ENCODE measurements at places on chromosomes 12 and 14. TPM values are rescaled to one million over a fixed set of nuclear protein-coding genes. Genes with fewer than 3 reads are reported as not detected.

- no peak overlapping the region for H3K4me3 ChIP-seq
- H3K4me1 ChIP-seq = peaks cover 17% of the 10 kb centered on the region
- no peaks in the 10 kb centered on the region for H3K36me3 ChIP-seq
- H3K27me3 ChIP-seq = peaks cover 5% of the 10 kb centered on the region
Observed at GRCh38 chr12:62196146-62196545, 64.1 kb upstream of the USP15 start.

DNA sequence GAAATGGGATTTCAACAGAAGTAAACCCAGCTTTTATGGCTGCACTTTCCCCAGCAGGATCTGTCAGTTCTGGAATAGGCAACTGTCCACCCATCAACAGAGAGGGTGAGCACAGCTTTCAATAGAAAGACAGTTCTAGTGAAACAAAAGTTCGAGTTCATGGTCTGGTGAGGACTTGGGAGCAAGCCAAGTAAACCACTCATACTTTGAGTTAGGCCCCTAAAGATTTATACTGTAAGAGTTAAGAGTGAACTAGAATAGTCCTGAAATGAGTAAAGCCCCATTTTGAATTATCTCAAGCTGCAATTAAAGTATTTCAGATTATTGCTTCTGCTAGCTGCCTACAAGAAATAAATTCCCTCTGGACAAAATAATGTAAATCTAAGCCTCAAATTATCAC is 82.6 kb downstream of the METTL25 start:
- H3K36me3 ChIP-seq = peaks cover 28% of the 10 kb centered on the region
- H3K4me3 ChIP-seq = no peak overlapping the region
- no peak for DNase-seq
- H3K27ac ChIP-seq = no peak overlapping the region

GRCh38 chr12:11882301-11883019 is 188.3 kb upstream of the BCL2L14 start:
- H3K4me3 ChIP-seq = no peak overlapping the region
- peaks cover 57% of the 10 kb centered on the region for H3K4me1 ChIP-seq
- H3K27me3 ChIP-seq = no peaks in the 10 kb centered on the region
- peaks cover 31% of the 10 kb centered on the region for H3K36me3 ChIP-seq
- no peak for DNase-seq

DNA sequence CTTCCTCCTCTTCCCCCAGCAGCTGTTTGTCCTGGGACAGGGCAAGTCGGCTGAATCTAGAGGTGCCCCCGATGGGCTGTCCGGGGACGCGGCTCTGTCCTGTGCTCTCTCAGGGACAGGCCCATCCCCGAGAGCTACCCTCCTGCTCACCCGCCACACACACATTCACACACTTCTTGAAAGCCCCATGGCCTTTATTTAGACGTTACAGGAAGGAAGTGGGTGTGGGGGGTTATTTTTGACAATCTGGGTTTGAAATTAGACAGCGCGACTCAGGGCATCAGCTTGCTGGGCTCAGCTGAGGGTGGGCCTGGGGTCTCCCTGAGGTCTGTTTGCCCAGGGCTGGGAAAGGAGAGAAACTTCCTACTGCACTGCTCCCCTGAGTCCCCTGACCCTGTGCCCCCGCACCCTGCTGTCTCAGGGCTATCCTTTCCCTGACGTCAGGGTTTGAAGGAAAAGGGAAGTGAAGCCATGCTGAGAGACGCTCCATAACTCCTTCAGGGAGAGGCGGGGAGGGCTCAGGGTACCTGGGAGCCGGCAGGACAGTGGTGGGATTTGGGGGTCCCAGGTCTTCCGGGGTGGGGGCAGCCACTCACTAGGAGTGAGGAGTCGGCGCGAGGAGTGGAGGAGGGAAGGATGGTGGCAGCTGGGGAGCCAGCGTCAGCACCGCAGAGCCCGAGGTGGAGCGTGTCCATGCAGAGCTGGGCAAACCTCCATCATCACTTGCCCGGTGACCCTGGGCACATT is 8.1 kb downstream of the PTPN6 start:
- no peak overlapping the region for H3K4me3 ChIP-seq
- no peak for DNase-seq
- peak overlapping the region; percentile 46 for H3K27ac ChIP-seq
- H3K27me3 ChIP-seq = no peaks in the 10 kb centered on the region
- no peaks in the 10 kb centered on the region for H3K36me3 ChIP-seq

DNA sequence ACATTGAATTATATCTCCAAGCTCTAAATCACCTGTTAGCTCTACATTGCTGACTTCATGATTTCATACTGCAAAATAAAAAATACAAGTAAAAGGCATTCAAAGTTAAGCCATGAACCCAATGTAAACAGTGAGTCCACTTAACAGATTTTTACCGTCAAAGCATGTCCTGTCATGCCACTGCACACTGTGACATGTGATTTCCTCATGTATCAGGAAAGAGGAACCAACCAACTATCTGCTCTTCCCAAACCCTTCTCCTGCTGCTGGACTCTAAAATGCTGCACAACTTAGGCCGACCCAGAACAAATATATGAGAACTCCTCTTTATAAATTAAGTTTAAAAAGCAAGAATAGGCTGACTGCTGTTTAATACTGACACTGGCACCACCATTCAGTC is 37.5 kb downstream of the TM7SF3 start:
- no peak overlapping the region for H3K27ac ChIP-seq
- H3K4me3 ChIP-seq = no peak overlapping the region
- no peaks in the 10 kb centered on the region for H3K4me1 ChIP-seq
- peaks cover 83% of the 10 kb centered on the region for H3K36me3 ChIP-seq

DNA sequence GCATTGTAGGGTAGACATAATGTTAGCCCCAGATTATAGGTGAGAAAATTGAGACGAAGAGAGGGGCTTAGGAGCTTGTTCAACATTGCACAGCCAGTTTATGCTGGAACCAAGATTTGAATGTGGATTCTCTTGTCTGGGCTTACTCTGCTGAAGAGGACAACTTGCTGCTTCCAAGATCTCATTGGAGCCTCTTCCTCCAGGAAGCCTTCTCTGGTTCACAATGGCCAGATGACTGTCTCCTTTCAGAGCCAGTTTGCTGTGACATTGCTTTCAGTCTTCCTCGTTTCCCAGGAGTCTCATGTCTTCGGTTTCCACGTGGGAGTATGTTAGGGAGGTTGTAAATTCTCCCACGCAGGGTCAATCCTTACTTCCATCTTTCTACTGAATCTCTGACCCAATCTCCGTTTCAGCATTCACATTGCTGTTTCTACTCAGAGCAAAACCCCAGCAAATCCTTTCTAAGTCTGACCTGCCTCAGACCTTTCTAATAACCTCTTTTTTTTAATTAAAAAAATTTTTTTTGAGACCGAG is 62.2 kb upstream of the LHX5 start:
- H3K4me1 ChIP-seq = no peaks in the 10 kb centered on the region
- no peaks in the 10 kb centered on the region for H3K36me3 ChIP-seq
- no peaks in the 10 kb centered on the region for H3K27me3 ChIP-seq
- DNase-seq = no peak

- no peaks in the 10 kb centered on the region for H3K27me3 ChIP-seq
- H3K4me1 ChIP-seq = no peaks in the 10 kb centered on the region
- H3K36me3 ChIP-seq = no peaks in the 10 kb centered on the region
- H3K4me3 ChIP-seq = no peak overlapping the region
- no peak overlapping the region for H3K27ac ChIP-seq
Observed at GRCh38 chr12:117583677-117584225, 222.3 kb upstream of the NOS1 start.

DNA sequence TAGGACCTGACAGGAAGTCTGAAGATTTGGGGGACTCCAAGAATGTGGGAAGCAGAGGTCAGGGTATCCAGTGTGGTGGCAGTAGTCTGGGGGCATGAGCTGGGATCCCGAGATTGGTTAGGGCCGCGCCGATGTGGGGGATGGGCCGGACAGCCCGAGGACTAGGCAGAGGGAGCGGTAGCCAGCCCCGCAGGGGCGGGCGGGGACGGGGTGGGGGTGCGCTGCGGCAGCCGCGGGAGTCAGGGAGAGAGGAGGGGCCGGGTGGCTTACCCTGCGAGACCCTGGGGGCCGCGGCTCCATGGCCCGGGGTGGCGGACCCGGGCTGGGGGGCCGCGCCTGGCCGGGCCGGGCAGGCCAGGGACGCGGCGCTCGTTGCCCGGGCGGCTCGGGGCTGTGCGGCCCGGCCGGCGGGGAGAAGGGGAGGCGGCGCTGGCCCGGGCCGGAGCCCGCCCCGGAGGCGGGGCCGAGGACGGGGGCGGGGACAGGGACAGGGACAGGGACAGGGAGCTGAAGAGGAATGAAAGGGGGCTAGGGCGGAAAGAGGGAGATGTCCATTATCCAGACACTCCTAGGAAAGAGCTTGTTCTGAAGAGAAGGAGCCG is 5.6 kb downstream of the ZNF385A start:
- peaks cover 46% of the 10 kb centered on the region for H3K4me1 ChIP-seq
- H3K27me3 ChIP-seq = no peaks in the 10 kb centered on the region
- peak overlapping the region; percentile 63 for H3K4me3 ChIP-seq
- H3K27ac ChIP-seq = peak overlapping the region; percentile 84

GRCh38 chr14:92651758-92652406 is 96.5 kb downstream of the LGMN start:
- DNase-seq = no peak
- H3K4me3 ChIP-seq = peak overlapping the region; percentile 41
- H3K27ac ChIP-seq = peak overlapping the region; percentile 90
- no peaks in the 10 kb centered on the region for H3K27me3 ChIP-seq
- no peaks in the 10 kb centered on the region for H3K36me3 ChIP-seq

DNA sequence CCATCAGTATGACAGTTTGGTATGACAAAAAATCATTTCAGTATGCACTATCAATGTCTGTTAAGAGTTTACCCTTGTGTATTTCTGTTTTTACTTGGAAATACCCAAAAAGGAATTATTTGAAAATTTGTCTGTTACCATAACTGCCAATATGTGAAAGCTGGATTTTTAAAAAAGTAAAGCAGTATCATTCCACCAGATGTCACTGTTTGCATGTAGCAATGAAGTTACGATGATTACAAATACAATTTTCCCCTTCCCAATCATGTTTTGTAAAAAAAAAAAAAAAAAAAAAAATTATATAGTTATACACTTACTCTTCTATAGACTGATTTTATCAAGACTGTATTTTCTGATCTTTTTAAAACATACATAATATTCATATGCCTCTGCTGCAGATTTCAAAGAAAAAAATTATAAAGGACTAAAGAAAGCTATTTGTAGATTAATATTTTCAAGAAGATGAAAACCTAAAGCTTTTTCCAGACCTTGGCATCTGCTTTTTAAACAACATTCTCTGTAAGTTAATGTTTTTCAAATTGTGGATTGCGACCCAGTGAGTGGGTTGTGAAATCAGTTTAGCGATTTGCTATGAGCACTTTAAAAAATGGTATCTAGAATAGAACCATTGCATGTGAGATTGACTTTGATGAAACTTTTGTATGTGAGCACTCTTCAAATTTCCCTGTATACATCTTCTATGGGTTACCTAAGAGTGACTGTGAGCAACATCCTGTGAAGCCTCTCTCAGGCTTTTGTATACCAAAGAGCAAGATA is 114.2 kb downstream of the TTC6 start:
- H3K4me3 ChIP-seq = no peak overlapping the region
- DNase-seq = no peak
- H3K4me1 ChIP-seq = no peaks in the 10 kb centered on the region
- H3K36me3 ChIP-seq = no peaks in the 10 kb centered on the region
- no peaks in the 10 kb centered on the region for H3K27me3 ChIP-seq

DNA sequence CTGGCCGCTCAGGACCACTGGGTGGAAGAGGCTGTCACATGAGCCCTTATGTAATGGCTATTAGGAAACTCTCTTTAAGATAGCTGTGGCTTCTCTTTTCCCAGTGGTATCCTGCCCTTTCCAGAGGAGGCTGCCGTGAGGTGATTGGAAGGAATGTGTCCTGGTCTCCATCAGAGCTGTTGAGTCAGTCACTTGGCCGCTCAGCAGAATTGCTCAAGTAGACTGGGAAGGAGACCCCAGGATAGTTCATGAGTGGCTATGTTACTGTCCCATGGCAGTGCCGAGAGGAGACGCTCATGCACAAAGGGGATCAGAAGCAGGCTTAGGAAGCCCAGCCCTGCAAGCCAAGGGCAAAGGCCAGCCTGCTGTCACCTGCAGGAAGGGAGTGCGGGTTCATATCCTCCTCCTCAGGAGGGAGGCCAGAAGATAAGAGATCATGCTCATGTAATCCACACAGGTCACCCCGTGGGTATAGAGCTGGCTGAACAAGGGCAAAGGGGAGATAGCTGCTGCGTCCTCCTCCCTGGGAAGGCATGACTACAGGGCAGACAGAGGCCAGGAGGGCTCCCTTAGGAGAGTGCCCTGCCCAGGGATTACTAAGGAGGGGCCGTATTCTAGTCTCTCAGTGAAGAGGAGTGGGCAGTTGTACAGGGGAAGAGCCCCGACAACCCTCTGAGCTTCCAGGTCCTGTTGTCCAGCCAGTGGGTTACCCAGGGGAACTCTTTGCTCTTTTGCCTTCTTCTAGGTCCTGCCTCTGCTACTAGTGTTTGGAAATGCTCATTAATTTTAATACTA is 137.0 kb upstream of the MAX start:
- no peak for DNase-seq
- no peaks in the 10 kb centered on the region for H3K4me1 ChIP-seq
- no peaks in the 10 kb centered on the region for H3K36me3 ChIP-seq

- H3K4me1 ChIP-seq = no peaks in the 10 kb centered on the region
- no peaks in the 10 kb centered on the region for H3K36me3 ChIP-seq
- no peaks in the 10 kb centered on the region for H3K27me3 ChIP-seq
- H3K27ac ChIP-seq = no peak overlapping the region
- no peak for DNase-seq
- no peak overlapping the region for H3K4me3 ChIP-seq
Observed at GRCh38 chr14:95068080-95068479, 89.2 kb downstream of the DICER1 start.

- no peaks in the 10 kb centered on the region for H3K27me3 ChIP-seq
- peaks cover 7% of the 10 kb centered on the region for H3K4me1 ChIP-seq
- no peak overlapping the region for H3K27ac ChIP-seq
- no peaks in the 10 kb centered on the region for H3K36me3 ChIP-seq
- H3K4me3 ChIP-seq = peak overlapping the region; percentile 73
Observed at GRCh38 chr12:39144613-39145061, 239.2 kb upstream of the CPNE8 start.

DNA sequence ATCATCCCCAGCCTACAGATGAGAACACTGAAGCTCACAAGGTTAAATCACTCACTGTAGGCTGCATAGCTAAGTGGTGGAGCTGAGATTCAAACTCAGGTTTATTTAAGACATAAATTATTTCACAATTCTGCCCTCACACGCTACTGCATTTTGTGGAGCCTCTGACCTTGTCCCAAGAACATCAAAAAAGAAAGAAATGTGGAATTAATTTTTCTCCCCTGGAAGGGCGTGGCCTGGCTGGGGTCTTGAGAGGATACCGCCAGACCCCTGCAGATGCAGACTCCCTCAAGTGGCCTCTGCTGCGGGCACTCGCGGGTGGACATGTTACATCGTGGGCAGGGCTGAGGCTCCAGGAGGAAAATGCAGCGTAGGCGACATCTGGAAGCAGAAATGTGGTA is 40.6 kb downstream of the LTBP2 start:
- DNase-seq = no peak
- H3K4me1 ChIP-seq = peaks cover 38% of the 10 kb centered on the region
- H3K36me3 ChIP-seq = no peaks in the 10 kb centered on the region
- H3K4me3 ChIP-seq = no peak overlapping the region

DNA sequence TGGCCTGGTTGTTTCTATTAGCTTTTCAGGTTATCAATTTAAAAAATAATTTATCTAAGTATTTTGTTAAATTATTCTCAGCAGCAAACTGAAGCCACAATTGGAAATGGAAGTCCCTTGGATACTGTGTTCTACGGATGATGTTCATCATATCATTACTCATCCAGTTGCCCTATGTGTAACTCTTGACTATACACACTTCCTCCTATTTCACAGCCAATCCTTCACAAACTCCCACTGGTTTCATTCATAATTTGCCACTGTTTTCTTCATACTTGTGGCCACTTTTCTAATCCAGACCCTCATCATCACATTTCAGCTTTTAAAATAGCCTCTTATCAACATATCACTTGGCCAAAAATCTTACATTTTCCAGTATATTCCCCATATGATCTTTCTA is 84.0 kb downstream of the CATSPERB start:
- H3K4me3 ChIP-seq = no peak overlapping the region
- H3K27me3 ChIP-seq = no peaks in the 10 kb centered on the region
- no peaks in the 10 kb centered on the region for H3K4me1 ChIP-seq
- DNase-seq = no peak

Gene USP5
- total RNA-seq = 65.9 TPM

Gene MGP
- 741 TPM for total RNA-seq

All from esophagus muscularis mucosa (tissue), 4 donors.